ENCODE measurements at places on chromosomes 1 and 21. TPM values are rescaled to one million over a fixed set of nuclear protein-coding genes. Genes with fewer than 3 reads are reported as not detected.

- DNase-seq: no peak
Measured at GRCh38 chr1:32919811-32920733, 18.9 kb upstream of the TMEM54 start.

- no peak for DNase-seq
Measured at GRCh38 chr21:39638281-39638680, 25.5 kb downstream of the B3GALT5 start.

DNA sequence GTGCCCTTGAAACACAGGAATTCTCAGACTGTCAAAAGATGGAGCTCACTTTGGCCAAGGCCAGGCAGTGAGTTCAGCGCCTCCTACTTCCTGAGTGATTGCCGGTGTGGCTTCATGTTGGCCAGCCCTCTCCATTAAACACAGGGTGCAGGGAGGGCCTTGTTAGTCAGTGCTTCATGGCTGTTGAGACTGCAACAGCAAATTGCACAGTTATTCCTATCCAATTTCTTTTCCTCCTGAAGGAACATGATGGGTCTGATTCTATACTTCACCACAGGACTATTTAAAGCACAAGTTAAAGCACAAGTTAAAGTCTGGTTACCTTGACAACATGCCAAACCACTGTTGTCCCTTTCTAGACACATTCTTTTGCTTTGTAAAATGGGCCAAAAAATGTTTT, 156.6 kb downstream of the SIPA1L2 start:
- no peak for DNase-seq

CFHR4 gene
- total RNA-seq: not detected

- no peak for DNase-seq
Measured at GRCh38 chr1:176987016-176987415, 177.5 kb downstream of the ASTN1 start.

GUCA2B gene
- not detected for total RNA-seq

- DNase-seq: no peak
Measured at GRCh38 chr21:34945288-34945687, 103.8 kb downstream of the RUNX1 start.

LCK gene
- 187 TPM for total RNA-seq

DNA sequence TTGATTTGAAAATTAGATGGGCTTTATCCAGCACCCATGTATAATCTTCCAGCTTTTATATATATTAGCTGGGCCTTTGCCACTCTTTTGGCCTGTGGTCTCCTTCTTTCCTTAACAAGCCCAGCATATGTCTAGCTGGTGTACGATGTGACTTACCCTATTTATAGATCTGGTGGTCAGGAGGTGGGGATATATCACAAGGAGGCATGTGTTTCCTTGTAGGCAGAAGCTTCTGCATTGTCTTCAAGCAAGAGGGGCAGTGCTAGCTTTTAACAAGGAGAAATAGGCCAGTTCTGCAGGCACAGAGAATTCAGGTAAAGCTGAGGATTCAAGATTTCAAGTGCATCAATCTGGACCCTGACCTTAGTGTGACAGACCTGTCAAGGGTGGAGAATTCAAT, 38.0 kb upstream of the DNASE2B start:
- DNase-seq: no peak

- DNase-seq: no peak
Measured at GRCh38 chr1:5225707-5226704, 571.6 kb downstream of the AJAP1 start.

- peak; percentile 30 for DNase-seq
Measured at GRCh38 chr1:156704930-156705320, 458 bp downstream of the CRABP2 start.

FMO4 gene
- 1.8 TPM for total RNA-seq

AK5 gene
- 1.0 TPM for total RNA-seq

DNA sequence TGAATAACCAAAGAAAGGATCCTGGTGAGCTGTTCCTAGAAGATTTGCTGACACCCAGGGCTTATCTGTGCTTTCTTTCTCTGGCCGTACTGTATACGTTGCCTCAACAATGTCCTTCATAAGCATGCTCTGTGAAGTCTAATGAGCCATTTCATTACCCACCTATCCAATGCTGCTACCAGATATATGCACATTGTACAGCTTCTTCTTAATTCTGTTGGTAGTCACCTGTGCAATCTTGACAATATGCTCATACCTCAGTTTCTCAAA, 731.8 kb upstream of the NCAM2 start:
- DNase-seq: no peak

SAMSN1 gene
- 54.0 TPM for total RNA-seq

DNA sequence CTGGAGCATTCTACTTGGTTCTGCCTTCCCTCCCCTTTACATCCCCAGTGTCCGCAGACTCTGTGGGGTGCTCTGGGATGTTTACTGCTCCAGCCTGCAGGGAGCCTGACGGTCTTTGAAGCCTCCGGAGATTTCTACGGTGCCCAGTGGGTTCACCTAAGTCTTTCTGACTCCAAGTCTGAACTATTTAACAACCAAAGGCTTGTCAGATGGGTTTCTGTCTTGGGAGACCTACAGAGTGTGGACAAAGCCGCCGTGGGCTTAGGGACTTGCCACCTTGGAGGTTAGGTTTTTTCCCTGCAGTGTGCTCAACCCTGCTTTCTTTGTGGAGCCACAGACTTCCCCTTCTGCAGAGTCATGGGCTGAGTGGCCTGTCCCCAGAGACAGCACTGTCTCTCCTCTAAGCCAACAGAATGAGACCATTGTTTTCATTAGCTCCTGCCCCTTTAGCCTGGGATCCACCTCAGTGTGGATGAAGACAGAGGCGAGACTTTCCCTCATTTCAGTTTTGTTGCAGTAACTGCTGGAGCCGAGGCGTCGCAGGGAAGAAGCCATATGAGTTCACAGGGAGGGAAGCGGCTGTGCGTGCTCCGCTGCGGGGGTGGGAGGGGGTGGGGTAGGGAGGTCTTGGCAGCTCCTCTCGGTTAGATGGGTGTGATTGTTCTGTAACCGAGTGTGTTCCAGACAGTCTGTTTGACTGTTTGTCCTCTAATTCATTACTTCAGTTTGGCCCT, 120.7 kb downstream of the CNIH3 start:
- no peak for DNase-seq

MR1 gene
- total RNA-seq: 6.5 TPM

KCNA3 gene
- 32.3 TPM for total RNA-seq

PTCH2 gene
- total RNA-seq: 1.6 TPM

GRCh38 chr1:236403905-236404696, 10.0 kb downstream of the EDARADD start:
- no peak for DNase-seq

E2F2 gene
- total RNA-seq: 7.2 TPM

DNA sequence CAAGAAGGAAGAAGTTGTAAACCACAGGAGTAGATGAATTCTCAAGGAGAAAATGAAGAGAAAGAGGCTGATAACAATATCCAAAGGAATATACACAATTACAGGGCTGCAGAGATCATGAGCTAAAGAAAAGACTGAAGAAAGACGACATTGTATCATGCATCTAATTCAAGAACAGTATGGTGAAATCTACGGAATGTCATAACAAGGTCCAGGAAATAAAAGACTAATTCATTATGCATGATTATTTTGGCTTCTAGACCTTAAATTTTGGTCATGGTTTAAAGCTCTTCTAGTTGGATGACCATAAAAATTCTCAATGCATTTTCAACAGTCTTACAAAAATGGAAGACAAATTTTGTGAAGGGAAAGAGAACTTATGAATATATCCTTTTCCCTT, 71.7 kb downstream of the SH3GLB1 start:
- no peak for DNase-seq

GRCh38 chr1:29393451-29393826, 157.1 kb downstream of the PTPRU start:
- DNase-seq: no peak

DNA sequence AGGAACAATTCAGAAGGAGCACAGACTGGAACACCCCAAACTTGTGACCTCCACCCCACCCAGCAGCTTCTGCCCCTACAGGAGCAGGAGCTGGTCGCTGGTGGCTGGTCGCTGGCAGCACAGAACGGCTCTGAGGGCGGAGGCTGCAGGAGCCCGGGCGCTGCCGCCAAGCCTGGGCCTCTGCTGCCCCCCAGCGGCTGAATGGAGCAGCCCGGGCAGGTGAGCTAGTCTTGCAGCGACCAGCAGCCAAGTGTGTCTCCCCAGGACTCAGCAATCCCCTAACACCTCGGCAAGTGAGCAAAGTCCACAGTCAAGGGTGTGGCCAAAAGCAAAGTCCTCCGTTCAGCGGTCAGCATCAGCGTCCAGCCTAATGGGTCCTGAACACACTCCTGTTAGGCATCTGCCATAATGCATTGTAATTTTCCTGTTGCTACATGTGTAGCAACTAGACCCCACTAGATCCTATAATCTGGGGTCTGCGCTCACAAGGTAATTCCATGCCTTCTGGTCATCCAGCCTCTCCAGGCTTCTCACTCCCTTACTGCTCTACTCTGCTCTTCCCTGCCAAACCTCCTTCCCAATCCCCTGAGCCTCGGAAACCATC, 12.1 kb upstream of the GJB5 start:
- peak; percentile 70 for DNase-seq

LCE2C gene
- not detected for total RNA-seq

SLAMF9 gene
- not detected for total RNA-seq

- no peak for DNase-seq
Measured at GRCh38 chr21:37744551-37744950, 171.7 kb downstream of the KCNJ6 start.

- no peak for DNase-seq
Measured at GRCh38 chr1:119903443-119903835, 7.1 kb upstream of the ADAM30 start.

DNA sequence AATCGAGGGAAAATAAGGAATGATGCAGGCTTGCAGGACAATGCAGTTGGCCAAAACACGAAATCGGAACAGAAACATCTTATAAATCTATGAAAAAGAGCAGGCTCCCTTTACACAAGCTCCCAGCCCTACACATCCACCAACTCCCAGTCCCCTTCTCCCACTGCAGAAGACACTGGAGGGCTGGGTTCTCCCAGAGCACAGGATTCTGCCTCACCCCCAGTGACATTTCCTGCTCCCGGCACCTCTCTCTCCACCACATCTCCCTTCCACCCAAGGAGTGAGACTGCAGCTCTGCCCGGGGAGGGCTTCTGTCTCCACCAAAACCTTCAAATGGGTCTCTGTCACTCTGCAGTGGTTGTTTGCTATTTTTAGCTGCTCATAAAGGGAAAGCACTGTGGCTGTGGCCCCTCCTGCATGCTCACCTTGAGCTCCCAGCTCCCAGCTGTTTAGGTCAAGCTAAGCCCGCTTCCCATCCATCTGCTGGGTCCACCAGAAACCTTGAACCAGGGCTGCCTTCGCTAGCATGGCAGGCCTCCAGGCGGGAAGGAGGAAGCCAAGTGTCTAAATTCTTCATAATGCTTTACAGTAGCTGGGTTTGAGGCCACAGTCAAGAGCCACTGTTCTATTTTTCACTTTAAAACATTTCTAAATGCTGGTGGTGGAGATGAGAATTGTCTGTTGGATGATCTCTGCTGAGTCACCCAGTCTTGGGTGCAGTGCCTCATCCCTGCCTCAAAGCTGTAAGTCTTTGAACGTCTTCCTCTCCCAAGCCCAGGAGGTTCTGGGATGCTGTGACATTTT, 3.3 kb upstream of the C2CD2 start:
- DNase-seq: no peak

DNA sequence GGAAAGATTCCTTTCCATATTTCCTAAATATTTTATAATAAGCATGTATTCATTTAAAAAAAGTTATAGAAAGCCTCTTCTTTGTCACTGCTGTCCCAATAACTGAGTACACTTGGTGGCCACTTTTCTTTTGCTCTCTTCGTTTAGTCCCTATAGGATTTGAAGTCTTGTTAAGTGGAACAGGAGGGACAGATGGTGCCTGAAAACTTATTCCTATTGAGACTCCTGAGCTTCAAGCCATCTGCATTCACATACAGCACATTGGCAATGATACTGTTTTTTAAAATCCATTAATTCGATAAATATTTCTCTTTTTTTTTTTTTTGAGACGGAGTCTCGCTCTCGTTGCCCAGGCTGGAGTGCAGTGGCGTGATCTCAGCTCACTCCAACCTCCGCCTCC, 2.0 kb upstream of the ZBTB40 start:
- DNase-seq: no peak

ZNF281 gene
- total RNA-seq: 19.5 TPM

- DNase-seq: peak; percentile 92
Measured at GRCh38 chr1:3900150-3900968, at the start of gene C1orf174. Gene C1orf174, minus strand, starts transcription at chr1:3900272. Its CDS starts 86 bp downstream, at chr1:3900186.

CD52 gene
- total RNA-seq: 93.8 TPM

KCNJ9 gene
- not detected for total RNA-seq

DNA sequence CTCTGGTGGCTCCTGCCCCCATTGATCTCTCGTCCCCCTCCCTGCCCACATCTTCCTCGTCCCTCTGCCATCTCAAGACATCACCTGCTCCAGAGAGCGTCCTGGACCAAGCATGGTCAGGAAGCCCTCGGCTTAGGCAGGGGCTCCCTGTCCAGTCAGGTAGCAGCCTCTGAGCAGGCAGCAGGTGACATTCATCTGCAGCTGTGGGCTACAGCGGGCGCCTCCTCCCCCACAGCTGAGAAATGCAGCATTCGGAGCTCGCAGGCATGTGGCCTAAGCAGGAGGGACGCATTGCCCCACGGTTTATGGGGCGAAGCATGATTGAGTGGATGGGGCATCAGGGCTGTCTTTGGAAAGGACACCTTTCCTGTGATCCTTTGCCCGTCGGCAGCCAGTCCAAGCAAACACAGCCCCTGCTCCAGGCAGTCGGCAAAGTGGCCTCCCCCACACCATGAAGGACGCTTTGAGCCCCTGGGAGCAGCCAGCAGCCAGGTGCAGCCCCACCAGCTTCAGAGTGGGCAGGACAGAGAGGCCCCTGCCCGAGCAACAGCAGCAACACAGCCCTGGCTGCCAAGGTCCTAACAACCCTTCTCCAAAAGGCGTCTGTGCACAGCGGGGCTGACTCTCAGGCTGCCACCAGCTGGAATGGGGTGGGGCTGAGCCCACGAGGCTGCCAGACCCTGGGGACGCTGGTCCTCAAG, 234.1 kb upstream of the VAMP3 start:
- DNase-seq: no peak

SH2D5 gene
- total RNA-seq: 2.1 TPM

- DNase-seq: no peak
Measured at GRCh38 chr1:100076744-100077143, 56.0 kb downstream of the SASS6 start.

GRCh38 chr21:44524414-44525371, 15.3 kb downstream of the KRTAP10-1 start:
- no peak for DNase-seq

GRCh38 chr21:42550817-42551216, 37.2 kb downstream of the SLC37A1 start:
- DNase-seq: no peak

GRCh38 chr21:38129711-38130110, 127.1 kb upstream of the KCNJ15 start:
- no peak for DNase-seq

TMEM269 gene
- total RNA-seq: not detected

- no peak for DNase-seq
Measured at GRCh38 chr1:33441088-33441745, 10.3 kb upstream of the PHC2 start.

Data from activated T-cell treated with anti-CD3 and anti-CD28 coated beads, Interleukin-2, amount 50 U/mL, for 4 hours (primary cell).